Glutamatergic neuron (in vitro differentiated cells): ENCODE measurements at places on chromosomes 16 and 17. TPM values are rescaled to one million over a fixed set of nuclear protein-coding genes. Genes with fewer than 3 reads are reported as not detected.
A peak's percentile ranks its signal among the peaks of the same experiment; 100 is the strongest.

GRCh38 chr16:66553223-66553622 is 847 bp downstream of the CKLF start:
- DNase-seq, result no peak
- H3K36me3 ChIP-seq, result no peaks in the 10 kb centered on the region
- H3K4me1 ChIP-seq, result peaks cover 14% of the 10 kb centered on the region
- no peak overlapping the region for H3K27ac ChIP-seq

DNA sequence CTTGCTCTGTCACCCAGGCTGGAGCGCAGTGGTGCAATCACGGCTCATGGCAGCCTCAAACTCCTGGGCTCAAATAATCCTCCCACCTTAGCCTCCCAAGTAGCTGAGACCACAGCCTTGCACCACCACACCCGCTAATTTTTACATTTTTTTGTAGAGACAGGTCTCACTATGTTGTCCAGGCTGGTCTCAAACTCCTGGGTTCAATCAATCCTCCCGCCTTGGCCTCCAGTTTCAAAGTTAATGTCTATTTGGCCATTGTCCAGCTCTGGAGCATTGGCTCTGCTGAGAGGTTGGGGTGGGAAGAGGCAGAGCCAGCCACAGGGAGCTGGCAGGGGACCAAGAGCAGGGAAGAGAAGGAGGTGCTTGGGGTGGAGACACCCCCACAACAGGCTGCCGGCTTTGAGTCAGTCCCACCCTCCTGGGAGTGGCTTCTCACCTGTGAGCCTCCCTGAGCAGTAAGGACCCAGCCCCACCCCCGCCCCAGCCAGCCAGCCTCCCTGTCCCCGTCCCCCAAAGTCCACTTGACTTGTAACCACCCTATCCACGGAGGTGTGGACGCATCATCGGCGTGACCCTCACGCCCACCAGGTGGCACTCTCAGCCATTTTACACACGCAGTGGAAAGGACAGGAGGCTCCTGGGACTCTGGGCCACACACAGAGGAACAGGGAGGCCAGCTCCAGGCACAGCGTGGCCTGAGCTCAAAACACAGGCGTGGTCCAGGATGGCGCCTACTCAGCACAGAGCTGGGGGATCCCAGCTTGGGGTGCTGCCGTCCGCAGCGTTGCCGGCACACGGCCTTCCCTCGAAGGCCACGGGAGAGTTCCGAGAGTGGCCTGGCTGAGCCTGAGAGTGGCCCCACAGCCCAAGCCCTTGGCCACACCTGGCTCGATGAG is 22.8 kb upstream of the PVALEF start:
- peaks cover 7% of the 10 kb centered on the region for H3K4me1 ChIP-seq
- no peak overlapping the region for H3K27ac ChIP-seq
- peak; percentile 88 for DNase-seq
- H3K4me3 ChIP-seq, result no peak overlapping the region
- H3K36me3 ChIP-seq, result no peaks in the 10 kb centered on the region

DNA sequence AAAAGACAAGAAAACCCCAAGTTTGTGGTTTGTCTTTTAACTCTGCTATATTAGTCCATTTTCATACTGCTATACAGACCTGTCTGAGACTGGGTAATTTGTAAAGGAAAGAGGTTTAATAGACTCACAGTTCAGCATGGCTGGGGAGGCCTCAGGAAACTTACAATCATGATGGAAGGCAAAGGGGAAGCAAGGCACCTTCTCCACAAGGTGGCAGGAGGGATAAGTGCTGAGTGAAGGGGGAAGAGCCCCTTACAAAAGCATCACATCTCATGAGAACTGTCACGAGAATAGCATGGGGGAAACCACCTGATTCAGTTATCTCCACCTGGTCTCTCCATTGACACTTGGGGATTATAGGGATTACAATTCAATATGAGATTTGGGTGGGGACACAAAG is 13.5 kb upstream of the ADAM11 start:
- no peaks in the 10 kb centered on the region for H3K27me3 ChIP-seq
- H3K27ac ChIP-seq, result no peak overlapping the region
- H3K4me3 ChIP-seq, result no peak overlapping the region
- H3K4me1 ChIP-seq, result peaks cover 24% of the 10 kb centered on the region

DNA sequence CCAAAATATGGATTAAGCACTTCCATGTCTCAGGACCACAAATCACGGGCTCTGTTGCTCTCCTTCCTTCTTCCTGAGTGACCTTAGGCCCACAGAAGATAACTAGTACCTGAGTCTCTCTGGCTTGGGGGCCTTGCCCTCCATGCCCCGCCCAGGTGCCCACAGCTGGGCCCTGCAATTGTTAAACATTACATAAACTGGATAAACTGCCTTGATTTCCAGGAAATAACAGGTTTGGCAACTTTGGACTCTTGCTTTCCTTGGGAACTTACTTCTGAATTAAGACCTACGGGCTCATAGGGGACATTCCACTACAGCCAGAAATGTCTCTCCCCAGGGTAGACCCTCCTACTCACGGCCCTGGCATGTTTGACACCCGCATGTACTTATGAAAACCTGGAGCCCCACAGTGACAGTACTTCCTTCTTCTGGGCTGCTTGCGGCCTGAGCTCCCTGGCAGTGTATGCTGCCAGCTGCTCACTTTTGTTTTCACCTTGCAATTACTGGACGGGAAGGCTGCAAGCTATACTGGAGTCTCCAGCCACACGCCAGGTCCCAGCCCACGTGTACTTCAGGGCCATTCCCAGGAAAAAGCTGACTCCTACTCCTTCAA is 2.3 kb upstream of the UBALD2 start:
- no peak for DNase-seq
- no peak overlapping the region for H3K4me3 ChIP-seq
- H3K27ac ChIP-seq, result no peak overlapping the region

ABCC12 gene
- total RNA-seq, result not detected

GRCh38 chr16:51328733-51329132 is 177.7 kb upstream of the SALL1 start:
- H3K27me3 ChIP-seq, result peaks cover 4% of the 10 kb centered on the region
- H3K27ac ChIP-seq, result no peak overlapping the region
- H3K36me3 ChIP-seq, result peaks cover 10% of the 10 kb centered on the region
- DNase-seq, result peak; percentile 32
- no peak overlapping the region for H3K4me3 ChIP-seq
- H3K4me1 ChIP-seq, result peaks cover 13% of the 10 kb centered on the region

DNA sequence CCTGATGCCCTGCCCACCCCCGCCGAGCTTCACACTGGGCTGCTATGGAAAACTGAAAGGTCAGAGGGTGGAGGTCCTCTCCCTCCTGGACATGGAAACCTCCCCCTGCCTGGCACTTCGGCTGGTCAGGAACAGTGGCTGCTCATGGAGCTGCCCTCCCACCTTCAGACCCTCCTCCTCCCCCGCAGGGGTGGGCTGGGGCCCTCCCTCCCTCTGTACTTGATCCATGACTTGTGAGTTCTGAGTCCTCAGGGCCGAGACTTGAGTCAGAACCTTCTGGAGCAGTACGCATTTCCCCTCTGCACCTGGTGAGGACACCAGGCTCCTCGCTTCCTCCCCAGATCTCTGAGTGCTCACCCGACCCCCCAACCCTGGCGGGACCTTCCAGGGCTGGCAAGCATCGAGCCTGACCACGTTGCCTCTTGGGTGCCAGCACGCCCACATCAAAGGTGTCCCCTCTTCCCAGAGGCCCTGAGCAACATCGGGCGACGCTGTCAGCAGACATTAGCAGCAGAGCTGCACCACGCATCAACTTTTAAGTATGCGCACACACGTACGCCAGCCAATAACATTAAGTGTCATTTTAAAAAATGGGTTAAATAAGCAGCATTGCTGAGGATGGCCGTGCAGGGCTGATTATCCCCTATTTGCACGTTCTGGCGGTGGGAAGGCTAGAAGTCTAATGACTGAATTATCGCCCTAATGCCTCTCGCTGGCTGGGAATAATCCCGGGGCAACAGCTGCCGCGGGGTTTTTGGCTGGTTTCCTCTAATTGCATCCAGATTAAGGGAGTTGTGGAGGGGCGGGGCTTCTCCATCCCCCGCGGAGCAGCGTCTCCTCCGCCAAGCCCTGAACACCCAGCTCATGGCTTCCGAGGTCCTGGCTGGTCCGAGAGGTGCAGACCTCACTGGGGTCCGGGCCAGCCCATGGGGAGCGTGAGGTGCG is 98.0 kb downstream of the TBC1D16 start:
- peak overlapping the region; percentile 38 for H3K4me3 ChIP-seq
- peak overlapping the region; percentile 62 for H3K27ac ChIP-seq
- peaks cover 28% of the 10 kb centered on the region for H3K27me3 ChIP-seq
- peak; percentile 29 for DNase-seq
- peaks cover 5% of the 10 kb centered on the region for H3K36me3 ChIP-seq

GRCh38 chr17:73261952-73262675 is 434 bp upstream of the CPSF4L start:
- no peak for DNase-seq
- H3K27me3 ChIP-seq, result peaks cover 7% of the 10 kb centered on the region
- H3K4me1 ChIP-seq, result peaks cover 16% of the 10 kb centered on the region
- H3K27ac ChIP-seq, result peak overlapping the region; percentile 39
- H3K4me3 ChIP-seq, result no peak overlapping the region
- H3K36me3 ChIP-seq, result no peaks in the 10 kb centered on the region

MYBBP1A gene
- total RNA-seq, result 44.8 TPM

- H3K4me3 ChIP-seq, result no peak overlapping the region
- no peak for DNase-seq
- no peaks in the 10 kb centered on the region for H3K36me3 ChIP-seq
- peaks cover 10% of the 10 kb centered on the region for H3K4me1 ChIP-seq
These were observed 50.2 kb downstream of the DNAH3 start for GRCh38 chr16:21100447-21100846.

DNA sequence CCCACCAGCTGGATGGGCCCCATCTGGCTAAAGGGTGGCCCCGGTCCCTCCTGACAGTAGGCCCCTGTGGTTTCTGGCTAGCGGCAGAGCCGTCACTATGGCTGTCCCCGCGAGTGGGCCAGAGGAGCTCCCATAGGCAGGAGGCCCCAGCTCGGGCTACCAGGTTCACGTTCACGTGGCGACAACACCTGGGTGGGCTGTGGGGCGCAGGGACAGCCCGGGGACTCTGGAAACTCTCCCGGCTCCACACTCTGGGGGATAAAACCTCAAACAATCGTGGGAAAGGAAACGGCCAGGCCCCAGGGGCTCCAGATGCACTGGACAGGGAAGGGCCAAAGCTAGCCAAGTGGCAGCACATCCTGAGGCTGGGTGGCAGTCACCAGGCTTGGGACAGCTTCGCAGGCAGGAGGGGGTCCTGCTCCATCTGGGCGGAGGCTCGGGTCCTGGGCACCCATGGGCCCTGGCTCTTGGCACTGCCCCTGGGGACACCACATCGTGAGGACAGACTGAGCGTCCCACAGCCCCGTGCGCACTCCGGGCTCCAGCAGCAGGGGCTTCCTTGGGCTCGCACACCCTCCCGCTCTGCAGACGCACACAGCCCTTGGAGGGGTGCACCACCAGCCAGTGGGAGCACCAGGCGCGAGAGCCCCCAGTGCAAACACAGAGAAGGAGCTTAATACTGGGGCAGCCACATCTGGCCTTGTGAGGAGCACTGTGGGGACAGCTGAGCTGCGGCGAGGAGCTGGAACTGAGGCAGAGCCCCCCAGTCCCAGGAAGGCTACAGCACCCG is 4.4 kb downstream of the RNF166 start:
- H3K27ac ChIP-seq, result no peak overlapping the region
- H3K4me1 ChIP-seq, result peaks cover under 1% of the 10 kb centered on the region
- DNase-seq, result no peak
- peaks cover 3% of the 10 kb centered on the region for H3K27me3 ChIP-seq

- DNase-seq, result no peak
- peaks cover 7% of the 10 kb centered on the region for H3K27me3 ChIP-seq
- no peak overlapping the region for H3K27ac ChIP-seq
These were observed 383.7 kb downstream of the CPPED1 start for GRCh38 chr16:12419987-12420386.

GRCh38 chr17:21356537-21357127 is 19.5 kb upstream of the KCNJ12 start:
- peaks cover 37% of the 10 kb centered on the region for H3K4me1 ChIP-seq
- peak overlapping the region; percentile 75 for H3K27ac ChIP-seq
- peaks cover 16% of the 10 kb centered on the region for H3K27me3 ChIP-seq
- H3K36me3 ChIP-seq, result no peaks in the 10 kb centered on the region

GRCh38 chr16:48829336-48830310 is 219.6 kb upstream of the N4BP1 start:
- no peak for DNase-seq
- peaks cover 4% of the 10 kb centered on the region for H3K27me3 ChIP-seq
- H3K36me3 ChIP-seq, result no peaks in the 10 kb centered on the region
- H3K4me1 ChIP-seq, result peaks cover 15% of the 10 kb centered on the region
- H3K4me3 ChIP-seq, result no peak overlapping the region

DNA sequence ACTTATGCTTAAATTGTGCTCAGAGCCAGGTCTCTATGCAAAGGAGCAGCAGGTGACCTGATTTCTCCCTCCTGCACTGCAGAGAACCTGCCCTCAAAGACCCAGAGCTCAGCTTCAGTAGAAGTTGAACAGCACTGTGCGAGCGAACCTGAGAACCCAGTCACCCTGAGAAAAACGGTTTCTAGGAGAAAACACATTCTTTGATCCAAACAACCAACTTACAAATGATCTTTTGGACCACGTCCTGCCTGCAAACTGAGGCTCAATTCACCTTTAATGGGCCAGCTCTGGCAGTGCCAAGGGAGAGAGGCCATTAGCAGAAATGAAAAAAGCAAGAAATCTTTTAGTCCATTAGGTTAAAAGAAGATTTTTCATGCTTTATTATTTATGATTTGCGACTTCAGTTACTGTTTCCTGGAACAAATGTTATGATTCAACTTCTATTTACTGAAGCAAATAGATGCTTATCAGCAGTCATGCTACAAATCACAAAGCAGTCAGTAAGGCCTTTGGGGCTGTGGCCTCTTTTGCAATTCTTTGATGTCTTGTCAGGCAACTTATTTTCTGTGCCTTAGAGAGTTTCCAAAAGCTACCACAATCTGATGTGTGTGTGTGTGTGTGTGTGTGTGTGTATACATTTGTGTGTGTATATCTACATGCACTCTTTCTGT is 65.7 kb upstream of the LRRC37A3 start:
- DNase-seq, result no peak
- no peaks in the 10 kb centered on the region for H3K36me3 ChIP-seq
- H3K27me3 ChIP-seq, result no peaks in the 10 kb centered on the region

- DNase-seq, result no peak
- no peaks in the 10 kb centered on the region for H3K36me3 ChIP-seq
- no peaks in the 10 kb centered on the region for H3K4me1 ChIP-seq
- no peak overlapping the region for H3K4me3 ChIP-seq
- no peaks in the 10 kb centered on the region for H3K27me3 ChIP-seq
These were observed 17.7 kb downstream of the SLC6A4 start for GRCh38 chr17:30217746-30218245.

GRCh38 chr17:67420994-67421393 is 43.9 kb downstream of the PITPNC1 start:
- no peak for DNase-seq
- H3K4me3 ChIP-seq, result no peak overlapping the region
- no peak overlapping the region for H3K27ac ChIP-seq

ASGR2 gene
- not detected for total RNA-seq

- no peak overlapping the region for H3K27ac ChIP-seq
- peak; percentile 16 for DNase-seq
- H3K4me3 ChIP-seq, result no peak overlapping the region
- peaks cover 2% of the 10 kb centered on the region for H3K27me3 ChIP-seq
These were observed 9.7 kb downstream of the MPRIP start for GRCh38 chr17:17051791-17052461.

GRCh38 chr16:20383106-20384029 is 21.2 kb downstream of the PDILT start:
- DNase-seq, result peak; percentile 75
- no peak overlapping the region for H3K4me3 ChIP-seq
- H3K27me3 ChIP-seq, result no peaks in the 10 kb centered on the region
- H3K27ac ChIP-seq, result no peak overlapping the region
